Stimulated activated CD8-positive, alpha-beta memory T cell treated with anti-CD3 and anti-CD28 coated beads, Interleukin-4, amount 100 ng/mL, for 4 hours (primary cell): ENCODE measurements at places on chromosomes 3 and 15.

GRCh38 chr15:53320816-53321215, 438.6 kb downstream of the WDR72 start:
- no peak for DNase-seq

DNA sequence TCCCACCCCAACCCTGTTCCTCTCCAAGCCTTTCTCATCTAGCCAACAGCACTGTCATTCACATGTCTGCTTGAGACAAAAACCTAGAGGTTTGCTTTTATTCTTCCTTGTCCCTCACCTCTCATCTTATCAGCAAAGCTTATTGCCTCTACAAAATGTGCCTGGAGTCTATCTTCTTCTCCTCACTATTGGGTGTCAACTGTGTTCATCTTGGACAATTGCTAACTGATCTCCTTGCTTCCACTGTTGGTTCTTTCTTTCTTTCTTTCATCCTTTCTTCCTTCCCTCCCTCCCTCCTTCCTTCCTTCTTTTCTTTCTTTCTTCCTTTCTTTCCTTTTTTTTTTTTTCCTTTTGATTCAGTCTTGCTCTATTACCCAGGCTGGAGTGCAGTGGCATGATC, 48.2 kb downstream of the FOXL2 start:
- DNase-seq = no peak

GRCh38 chr15:38626443-38627050, 61.9 kb upstream of the RASGRP1 start:
- no peak for DNase-seq

- DNase-seq = no peak
These were observed 550.2 kb downstream of the ZBBX start for GRCh38 chr3:166829896-166830295.

- DNase-seq = no peak
These were observed 61.0 kb downstream of the SCN5A start for GRCh38 chr3:38588371-38588971.

- DNase-seq = no peak
These were observed 203.9 kb downstream of the NEK10 start for GRCh38 chr3:27165321-27165721.

DNA sequence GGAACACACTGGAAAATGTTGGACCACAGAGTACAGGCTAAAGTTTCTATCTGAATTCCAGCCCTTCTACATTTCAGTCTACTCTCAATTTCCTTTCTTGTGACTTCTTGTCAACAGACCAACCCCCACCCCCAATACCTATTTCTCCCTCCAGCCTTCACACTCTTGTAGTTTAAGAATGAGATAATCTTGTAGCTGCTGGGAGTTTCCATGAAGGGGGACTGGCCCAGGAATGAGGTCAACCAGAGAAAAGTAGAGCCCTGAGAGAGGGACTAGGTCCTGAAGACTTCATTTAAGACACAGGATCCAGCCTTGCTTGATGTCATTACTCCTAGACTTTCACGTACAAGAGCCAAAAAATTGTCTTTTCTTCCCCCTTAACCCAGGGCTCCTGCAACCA, 29.5 kb upstream of the FAM107A start:
- no peak for DNase-seq

- no peak for DNase-seq
These were observed 200.6 kb upstream of the ATP11B start for GRCh38 chr3:182592747-182593146.
